ENCODE measurements at places on chromosomes 7 and 10.

DNA sequence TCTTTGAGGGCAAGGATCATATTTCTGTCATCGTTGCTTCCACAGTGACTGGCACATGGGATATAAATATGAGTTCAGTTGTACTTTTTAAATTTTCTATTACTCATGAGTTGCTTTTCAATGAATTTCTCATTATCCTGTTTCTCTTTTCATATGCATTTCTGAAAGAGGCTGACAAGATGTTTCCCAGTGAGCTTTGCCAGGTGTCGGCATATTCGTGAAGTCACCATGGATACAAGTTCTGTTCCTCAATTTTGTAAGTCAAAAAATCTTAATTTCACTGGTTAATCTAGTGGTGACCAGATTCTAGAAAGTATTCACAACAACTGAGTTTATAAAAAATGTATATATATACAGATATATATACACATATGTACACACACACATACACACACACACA is 55.7 kb upstream of the GNAI1 start:
- no peak for DNase-seq

DNA sequence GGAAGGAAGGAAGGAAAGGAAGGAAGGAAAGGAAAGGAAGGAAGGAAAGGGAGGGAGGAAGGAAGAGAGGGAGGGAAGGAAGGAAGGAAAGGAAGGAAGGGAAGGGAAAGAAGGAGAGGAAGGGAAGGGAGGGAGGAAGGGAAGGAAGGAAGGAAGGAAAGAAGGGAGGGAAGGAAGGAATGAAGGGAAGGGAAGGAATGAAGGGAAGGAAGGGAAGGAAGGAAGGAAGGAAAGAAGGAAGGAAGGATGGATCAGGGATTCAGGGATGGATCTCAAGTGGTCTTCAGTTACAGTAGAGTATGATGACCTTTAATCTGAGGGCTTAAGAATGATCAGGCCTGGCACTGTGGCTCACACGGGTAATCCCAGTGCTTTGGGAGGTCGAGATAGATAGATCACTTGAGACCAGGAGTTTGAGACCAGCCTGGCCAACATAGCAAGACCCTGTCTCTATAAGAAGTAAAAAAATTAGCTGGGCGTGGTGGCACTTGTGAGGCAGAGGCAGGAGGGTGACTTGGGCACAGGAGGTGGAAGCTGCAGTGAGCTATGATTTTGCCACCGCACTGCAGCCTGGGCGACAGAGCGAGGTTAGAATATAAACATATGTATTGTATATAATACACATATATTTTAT is 760 bp upstream of the FOXK1 start:
- DNase-seq, result peak; percentile 5

GRCh38 chr10:32629910-32630309 is 184.0 kb downstream of the CCDC7 start:
- no peak for DNase-seq

DNA sequence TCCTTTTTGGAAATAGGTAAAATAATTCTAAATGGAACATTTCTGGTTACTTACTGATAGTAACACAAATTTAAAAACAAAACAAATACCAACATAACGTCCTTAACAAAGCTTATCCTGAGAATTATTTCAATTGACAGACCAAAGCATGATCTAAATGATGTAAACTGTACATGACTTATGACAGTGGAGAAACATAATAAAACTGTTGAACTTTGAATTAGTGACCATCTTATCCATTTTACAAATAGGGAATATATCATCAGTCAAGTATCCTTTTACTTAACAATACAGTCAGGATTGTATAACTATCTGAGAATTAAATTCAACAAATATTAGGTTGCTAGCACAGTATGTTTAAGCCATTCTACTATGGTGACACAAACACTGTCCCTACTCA is 2.4 kb downstream of the IPMK start:
- no peak for DNase-seq

- no peak for DNase-seq
Observed at GRCh38 chr10:98088186-98088971, 46.1 kb upstream of the R3HCC1L start.

All from stimulated activated CD4-positive, alpha-beta T cell treated with anti-CD3 and anti-CD28 coated beads, Interleukin-4, amount 100 ng/mL, for 4 hours (primary cell).